ENCODE measurements at places on chromosomes 6 and 20.

- no peak for DNase-seq
Measured at GRCh38 chr6:35443341-35444030, 8.7 kb upstream of the FANCE start.

- no peak for DNase-seq
Measured at GRCh38 chr6:160419488-160419887, 71.3 kb downstream of the SLC22A3 start.

DNA sequence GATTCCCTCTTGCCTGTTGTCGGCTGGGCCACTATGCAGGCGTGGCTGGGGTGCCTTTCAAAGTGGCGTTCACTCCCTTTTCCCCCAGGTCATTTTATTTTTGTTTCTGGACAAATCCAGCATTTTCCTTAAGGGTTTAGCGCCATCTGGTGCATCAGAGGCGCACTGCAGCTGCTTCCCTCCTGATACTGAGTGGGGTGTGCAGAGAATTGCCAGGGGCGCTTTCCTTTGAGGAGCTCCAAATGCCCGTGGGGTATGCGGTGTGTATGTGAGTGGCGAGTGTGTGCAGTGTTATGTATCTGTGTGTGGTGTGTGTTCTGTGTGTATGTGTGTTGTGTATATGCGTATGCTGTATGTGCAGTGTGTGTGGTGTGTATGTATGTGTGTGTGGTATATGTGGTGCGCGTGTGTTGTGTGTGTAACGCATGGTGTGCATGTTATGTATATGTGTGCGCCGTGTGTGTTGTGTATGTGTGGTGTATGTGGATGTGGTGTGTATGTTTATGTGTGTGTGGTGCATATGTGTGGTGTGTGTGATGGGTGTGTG, 100.1 kb upstream of the AGPAT4 start:
- peak; percentile 35 for DNase-seq

- DNase-seq: no peak
Measured at GRCh38 chr20:21373436-21373835, 23.9 kb downstream of the NKX2-4 start.

GRCh38 chr6:163645560-163645959, 231.0 kb downstream of the QKI start:
- no peak for DNase-seq

DNA sequence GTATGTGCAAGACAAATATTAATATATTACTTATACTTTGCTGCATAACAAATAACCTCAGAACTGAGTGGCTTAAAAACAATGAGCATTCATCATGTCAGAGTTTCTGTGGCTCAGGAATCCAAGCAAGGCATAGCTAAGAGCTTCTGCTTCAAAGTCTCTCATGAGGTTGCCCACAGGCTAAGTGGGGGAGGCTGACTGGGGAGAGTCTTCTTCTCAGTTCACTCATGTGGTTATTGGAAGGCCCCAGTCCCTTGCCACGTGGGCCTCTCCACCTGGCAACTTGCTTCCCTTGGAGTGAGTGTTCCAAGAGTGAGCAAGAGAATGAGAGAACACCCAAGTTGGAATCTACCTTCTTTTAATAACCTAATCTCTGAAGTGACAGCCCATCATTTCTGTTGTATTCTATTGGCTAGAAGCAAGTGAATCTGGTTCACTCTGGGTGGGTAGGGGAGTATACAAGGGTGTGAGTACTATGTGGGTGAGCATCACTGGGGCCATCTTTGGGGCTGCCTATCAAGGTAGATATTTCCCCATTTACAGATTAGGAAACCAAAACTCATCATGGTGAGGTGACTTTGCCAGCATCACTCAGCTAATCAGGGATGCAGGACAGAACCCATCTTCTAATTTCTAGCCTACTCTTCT, 36.0 kb downstream of the DNAH8 start:
- no peak for DNase-seq

DNA sequence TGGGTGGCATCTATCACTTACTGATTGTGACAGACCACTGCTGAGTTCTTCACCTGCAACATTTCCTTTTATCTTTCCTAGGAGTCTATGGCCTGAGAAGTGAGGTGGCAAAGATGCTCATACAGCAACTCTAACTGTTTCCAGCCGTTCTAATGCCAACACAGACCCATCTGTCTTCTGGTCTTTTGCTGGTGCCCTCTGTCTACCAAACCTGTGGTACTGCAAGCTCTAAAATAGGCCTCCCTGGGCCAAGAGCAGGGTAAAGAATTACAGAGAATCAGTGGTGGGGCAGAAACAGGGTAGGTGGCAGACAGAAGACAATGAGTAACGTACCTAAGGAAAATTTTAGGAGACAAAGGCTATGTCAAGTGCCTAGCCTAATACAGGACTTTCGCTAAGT, 611.0 kb upstream of the FLRT3 start:
- DNase-seq: no peak

- DNase-seq: no peak
Measured at GRCh38 chr6:108961985-108962384, 113.8 kb downstream of the ARMC2 start.

- no peak for DNase-seq
Measured at GRCh38 chr20:62724692-62725595, 16.3 kb downstream of the NTSR1 start.

DNA sequence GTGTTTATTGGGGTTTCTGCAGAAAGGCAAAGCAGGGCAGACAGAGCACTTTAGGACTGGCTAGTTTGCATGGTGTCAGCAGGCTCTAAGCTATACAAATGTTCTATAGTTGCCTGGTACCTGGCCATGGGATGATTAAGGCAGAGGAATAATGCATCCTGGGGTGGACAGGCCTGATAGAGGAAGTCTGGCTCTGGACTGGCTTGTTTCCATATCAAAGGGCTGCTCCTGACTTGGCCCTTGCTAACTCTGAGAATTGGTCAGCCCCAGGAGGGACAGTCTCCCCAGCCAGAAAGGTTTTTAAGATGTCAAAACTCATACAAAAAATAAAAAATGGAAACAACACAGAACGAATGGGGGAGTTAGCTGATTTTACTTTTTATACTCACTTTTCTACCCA, 136.9 kb downstream of the TBC1D7 start:
- no peak for DNase-seq

GRCh38 chr20:40160097-40160550, 528.9 kb downstream of the MAFB start:
- no peak for DNase-seq

DNA sequence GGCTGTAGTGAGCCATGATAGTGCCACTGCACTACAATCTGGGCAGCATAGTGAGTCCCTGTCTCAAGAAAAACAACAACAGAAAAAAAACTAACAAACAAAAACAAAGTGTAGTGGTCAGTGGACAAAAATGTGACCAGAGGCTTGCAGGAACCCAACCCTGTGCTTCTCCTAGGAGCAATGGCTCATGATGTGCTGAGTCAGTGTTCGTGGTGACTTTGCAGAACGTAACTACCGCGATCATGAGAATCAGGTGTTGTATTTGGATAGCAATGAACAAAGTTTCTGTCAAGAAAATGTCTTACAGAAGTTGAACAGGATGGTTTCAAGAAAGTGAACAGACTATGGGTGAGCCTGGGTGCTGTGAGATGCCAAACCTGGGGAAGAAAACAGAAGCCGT, 18.5 kb upstream of the FOXC1 start:
- no peak for DNase-seq

DNA sequence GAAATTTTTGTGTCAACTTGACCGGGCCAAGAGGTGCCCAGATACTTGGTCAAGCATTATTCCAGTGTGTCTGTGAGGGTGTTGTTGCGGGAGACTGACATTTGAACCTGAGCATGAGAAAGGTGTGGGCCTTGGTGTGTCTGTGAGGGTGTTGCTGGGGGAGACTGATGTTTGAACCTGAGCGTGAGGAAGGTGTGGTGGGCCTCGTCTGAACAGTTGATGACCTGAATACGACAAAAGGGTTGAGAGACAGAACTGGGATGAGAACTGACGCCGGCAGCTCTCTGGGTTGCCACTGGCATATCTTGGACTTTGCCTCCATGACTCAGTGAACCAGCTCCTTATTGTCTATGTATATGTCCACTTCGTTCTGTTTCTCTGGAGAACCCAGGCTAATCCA, 240.5 kb downstream of the ERMARD start:
- no peak for DNase-seq

DNA sequence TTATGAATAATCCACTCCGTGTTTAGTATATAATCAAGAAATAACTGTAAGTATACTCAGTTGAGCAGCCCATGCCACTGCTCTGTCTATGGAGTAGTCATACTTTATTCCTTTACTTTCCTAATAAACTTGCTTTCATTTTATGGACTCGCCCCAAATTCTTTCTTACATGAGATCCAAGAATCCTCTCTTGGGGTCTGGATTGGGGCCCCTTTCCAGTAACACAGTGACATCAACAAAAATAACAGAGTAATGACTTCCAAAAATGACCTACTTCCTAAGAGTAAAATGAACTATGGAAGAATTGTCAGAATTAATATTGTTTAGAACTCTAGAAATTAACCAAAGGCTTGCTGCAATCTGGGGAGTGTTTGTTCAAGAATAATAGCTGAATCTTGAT, 8.8 kb downstream of the OR2H1 start:
- DNase-seq: no peak

DNA sequence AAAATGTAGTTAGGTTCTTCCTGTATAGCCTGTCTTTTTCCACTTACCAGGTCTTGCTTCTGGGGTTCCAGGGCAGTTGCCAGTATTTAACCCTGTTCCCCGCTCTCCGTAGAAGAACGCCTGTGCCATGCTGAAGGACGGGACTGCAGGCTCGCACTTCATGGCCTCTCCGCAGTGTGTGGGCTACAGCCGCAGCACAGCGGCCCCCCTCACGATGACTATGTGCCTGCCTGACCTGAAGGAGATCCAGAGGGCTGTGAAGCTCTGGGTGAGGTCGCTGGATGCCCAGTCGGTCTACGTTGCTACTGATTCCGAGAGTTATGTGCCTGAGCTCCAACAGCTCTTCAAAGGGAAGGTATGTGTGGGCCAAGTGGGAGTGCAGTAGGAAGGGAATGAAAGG, 23.0 kb downstream of the POFUT1 start:
- DNase-seq: no peak

DNA sequence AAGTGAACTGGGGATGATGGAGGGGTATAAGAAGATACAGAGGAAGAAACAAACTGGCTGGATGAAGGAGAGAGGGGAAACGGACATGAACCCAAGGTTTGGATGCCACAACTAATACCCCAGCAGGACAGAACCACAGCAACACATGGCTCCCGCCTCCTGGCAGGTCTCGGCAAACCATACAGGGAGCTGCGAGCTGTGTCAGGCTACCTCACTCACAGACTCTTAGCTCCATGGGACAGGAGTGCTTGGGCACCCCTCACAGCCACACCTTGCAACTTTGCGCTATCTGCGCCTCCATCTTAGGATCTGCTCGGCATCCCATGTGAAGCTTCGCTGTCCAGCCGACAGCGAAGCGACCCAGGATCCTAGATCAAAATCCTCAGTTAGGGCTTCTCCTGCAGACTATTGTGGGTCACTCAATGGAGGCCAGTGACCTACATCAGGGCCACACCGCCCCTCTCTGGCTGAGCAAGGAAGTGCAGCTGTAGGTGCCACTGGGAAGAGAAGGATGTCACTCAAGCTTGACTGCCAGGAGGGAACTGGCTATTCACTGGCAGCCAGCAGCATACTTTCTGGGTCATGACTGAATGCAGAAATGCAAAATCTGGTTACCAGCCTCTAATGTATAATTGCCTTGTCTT, 174.4 kb upstream of the RIN2 start:
- no peak for DNase-seq

DNA sequence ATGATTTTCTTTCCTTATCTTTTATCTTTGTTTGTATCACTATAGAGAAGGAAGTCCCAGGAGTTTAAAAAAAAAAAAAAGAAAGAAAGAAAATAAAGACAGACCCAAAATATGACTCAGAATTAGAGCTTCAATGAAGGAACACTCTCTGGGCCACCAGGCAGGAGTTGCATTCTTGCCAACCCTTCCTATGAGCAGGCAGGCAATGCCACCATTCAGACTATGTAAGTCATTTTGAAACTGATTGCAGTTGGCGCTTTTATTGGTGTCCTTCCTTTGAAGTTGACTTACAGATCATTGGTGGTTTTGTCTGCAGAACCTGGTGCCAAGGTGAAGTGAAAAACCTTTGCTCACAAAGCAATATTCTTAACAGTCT, 50.3 kb downstream of the MYB start:
- no peak for DNase-seq

DNA sequence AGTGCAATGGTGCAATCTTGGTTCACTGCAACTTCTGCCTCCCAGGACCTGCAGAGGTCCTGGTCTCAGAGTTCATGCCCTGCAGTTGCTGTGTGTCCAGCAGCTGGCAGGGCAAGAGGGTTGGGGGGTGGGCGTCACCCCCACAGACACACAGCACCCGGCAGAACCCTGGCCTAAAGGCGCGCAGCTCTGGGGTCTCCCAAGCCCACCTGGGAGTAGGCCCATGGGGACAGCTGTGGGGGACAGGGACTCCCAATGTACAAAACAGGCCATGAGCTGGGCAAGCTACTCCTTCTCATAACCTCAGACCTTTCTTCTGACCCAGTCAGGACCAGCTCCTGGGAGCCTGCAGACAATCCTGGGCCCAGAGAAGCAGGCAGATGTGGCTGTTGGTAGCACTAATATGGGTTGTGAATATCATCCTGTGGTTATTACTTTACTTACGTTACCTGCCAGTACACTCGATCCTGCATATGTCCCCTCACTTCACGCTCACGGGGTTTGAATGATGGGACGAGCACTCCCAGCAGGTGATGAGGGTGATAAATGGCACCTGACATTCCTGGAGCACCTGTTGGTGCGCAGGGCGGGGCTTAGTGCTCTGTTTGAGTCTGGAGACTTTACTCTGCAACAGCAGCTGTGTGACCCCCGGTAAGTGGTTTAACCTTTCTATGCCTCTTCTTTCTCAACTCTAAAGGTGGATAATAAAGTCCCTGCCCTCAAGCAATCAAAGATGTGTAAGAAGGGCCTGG, 39.9 kb upstream of the SULF2 start:
- DNase-seq: no peak

DNA sequence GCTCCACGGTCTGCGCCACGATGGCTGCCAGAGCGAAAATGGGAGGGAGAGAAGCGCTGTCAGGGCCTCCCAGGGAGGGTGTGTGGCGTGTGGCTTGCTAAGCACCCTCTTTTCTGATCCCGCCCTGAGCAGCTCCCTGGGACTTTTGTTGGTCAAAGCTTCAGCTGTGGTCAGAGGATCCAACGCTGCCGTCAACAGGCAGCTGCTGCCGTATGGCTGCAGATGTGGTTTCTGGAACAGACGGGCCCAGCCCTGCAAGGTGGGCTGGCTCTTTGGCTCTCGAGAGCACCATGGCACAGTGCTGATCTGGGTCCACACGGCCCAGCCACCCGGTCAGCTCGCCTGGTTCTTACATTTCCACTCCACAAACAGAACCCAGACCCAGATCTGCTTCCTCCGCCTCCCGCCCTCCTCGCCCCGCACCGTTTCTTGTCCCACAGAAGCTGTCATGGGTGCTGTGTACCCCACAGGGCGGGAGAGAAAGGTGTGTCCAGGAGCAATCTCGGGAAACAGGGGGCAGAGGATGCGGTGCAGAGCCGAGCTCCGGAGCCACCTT, 86.0 kb upstream of the BHLHE23 start:
- DNase-seq: no peak

GRCh38 chr6:516213-516612, 124.7 kb downstream of the IRF4 start:
- no peak for DNase-seq

- no peak for DNase-seq
Measured at GRCh38 chr20:13953227-13953626, 37.2 kb downstream of the SEL1L2 start.

GRCh38 chr6:135624402-135625295, 127.1 kb upstream of the AHI1 start:
- no peak for DNase-seq
